Tongue (tissue), 3 donors: ENCODE measurements at places on chromosomes 11 and 22.
A peak's percentile ranks its signal among the peaks of the same experiment; 100 is the strongest.

- DNase-seq, result no peak
Observed at GRCh38 chr11:1839924-1840779, 1.4 kb downstream of the TNNI2 start.

DNA sequence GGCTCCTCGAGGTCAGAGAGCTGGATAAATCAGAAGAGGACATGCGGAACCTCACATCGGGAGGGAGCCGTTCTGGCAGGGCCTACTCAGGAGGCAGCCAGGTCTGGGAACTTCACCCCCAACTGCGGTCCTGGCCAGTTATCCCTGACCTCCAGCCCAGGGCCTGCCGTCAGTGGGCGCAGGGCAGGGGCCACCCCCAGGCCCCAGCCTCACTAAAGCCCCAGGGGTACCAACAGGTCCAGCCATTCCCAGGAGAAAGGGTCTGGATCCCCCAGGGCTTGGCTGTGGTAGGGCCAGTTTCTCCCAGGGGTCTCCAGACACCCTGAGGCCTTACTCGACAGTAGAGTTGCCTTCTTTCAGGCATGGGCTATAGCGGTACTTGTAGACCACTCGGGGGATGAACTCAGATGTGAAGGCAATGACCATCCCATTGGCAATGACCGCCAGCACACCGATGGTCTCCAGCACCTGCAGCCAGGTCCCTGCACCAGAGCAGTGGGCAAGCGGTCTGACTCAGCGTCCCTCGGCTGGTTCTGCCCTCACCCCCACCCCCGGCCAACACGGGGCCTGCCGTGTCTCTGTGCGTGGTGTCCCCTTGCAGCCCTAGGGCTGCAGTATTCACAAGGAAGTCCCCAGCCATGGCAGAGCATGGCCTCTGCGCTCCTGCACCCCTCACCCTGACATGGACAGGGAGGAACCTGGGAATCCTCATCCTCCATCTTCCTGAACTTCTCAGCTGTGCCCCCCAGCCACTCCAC, 4.6 kb upstream of the SIGIRR start:
- no peak for DNase-seq

- peak; percentile 52 for DNase-seq
Observed at GRCh38 chr11:17063171-17064002, 14.1 kb downstream of the RPS13 start.

GRCh38 chr11:46983598-46983997, 47.0 kb downstream of the CSTPP1 start:
- DNase-seq, result no peak

- DNase-seq, result peak; percentile 45
Observed at GRCh38 chr11:125408311-125408711, 87.8 kb downstream of the FEZ1 start.

- DNase-seq, result peak; percentile 34
Observed at GRCh38 chr11:78069465-78069864, 5.8 kb downstream of the THRSP start.

DNA sequence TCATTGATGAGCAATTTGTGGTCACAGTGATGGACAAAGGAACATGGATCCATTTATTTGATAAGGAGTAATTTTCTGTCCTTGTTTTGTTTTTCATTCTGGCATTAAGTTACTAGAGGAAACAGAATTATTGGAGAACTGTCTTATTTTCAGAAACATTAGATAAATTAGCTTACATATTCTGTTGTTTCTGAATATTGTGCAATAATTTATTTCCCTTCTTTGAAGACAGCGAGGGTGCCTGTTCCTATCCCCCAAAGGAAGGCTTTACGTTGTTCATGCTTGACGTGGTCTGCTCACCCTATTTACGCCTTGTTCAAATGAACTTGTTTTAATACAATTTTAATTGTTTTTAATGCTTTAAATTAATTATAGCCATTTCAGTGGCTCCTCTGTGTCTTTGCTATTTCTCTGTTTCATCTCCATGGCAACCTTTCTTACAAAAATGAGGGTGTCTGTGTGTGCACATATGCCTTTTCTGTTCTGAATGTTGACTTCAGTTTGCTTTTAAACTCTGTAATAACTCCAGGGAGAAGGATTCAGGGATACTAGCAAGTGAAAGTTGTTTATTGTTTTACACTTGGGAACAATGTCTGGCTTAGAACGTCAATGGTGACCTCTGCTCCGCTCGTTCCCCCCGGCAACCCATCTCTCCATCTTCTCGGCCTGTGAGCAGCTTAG, 138.3 kb upstream of the PLET1 start:
- no peak for DNase-seq

DNA sequence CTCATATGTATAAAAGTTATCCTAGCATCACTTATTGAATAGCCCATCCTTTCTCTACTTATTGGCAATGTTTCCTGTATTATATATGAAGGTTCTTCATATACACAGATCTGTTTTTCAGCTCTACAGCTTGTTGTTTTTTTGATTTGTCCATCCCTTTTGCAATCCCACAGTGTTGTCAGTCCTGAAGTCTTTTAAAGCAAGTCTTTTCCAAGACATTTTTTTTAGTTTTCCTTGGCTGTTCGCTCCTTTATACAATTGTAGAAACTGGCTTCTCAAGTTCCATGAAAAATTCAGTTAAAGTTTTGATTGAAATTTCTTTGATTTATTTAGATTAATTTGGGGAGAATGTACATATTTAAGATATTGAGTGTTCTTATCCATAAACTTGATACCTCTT, 295.3 kb upstream of the SORL1-AS1 start:
- peak; percentile 53 for DNase-seq

DNA sequence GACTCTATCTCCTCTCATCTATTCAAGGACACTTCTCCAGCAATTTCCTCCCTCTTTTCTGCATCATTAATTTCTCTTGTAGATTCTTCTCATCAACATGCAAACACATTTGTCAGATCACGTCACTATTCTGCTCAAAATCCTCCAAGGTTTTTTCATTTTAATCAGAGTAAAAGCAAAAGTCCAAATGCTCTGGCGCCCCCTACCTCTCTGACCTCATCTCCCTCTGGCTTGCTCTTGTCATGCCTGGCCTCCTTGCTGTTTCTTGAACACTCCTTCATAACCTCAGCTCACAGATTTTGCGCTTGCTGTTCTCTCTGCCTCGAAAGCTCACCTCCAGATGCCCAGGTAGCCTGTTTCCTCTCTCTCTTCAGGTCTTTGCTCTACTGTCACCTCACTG, 22.4 kb downstream of the RTCB start:
- peak; percentile 27 for DNase-seq

DNA sequence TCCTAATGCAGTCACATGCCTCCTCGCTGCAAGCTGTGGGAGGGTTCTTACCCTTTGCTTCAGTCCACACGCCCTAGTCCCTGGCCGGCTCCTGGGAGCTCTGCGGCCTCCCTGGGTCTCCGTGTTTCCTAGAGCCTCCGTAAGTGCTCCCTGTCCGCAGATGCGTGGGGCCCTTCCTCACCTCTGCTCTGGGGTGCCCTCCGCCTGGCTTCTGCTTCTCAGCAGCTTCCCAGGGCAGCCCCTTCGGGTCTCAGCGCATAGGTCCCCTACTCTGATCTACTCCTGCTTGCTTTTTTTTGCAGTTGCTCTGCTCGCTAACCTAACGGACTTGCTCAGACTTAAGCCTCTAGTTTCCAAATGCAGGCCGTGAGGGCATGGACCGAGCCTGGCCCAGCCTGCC, 22.4 kb downstream of the CAPN1 start:
- DNase-seq, result no peak
